Uterus (tissue), 4 donors: ENCODE measurements at places on chromosomes 3 and 15. TPM values are rescaled to one million over a fixed set of nuclear protein-coding genes. Genes with fewer than 3 reads are reported as not detected.

Gene ZIC4
- total RNA-seq = not detected

DNA sequence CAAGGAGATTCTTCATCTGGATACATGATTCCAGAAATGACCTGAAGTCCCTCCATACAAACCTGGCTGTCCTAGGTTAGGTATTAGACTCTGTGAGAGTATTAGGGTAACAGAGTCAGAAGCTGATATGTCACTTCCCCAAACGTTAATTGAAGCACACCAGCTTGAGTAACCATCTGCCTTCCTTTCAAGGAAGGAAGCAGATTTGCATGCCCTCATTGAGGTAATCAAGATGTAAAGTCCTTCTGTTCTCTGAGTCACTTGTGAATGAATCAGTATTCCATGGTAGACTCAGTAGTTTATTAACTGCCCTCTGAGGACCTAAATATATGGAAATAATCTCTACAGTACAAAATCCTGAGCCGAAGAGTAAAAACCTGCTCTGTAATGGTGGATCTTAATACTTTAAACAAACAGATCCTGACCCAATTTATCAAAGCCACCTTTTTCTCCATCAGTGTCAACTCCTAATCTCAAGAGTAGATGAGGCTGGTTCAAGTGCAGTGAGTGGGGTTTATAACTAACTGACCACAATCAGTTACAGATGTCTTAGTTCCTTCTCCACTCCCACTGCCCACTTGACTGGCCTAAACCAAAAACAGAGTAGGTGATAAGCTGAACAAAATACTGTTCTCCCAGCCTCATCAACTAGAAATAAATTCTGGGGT is 246.2 kb upstream of the CHRM5 start:
- no peak for DNase-seq
- H3K36me3 ChIP-seq = no peaks in the 10 kb centered on the region
- H3K27me3 ChIP-seq = no peaks in the 10 kb centered on the region
- H3K4me1 ChIP-seq = no peaks in the 10 kb centered on the region
- no peak overlapping the region for H3K4me3 ChIP-seq
- no peak overlapping the region for H3K27ac ChIP-seq

GRCh38 chr3:71863563-71864190 is 78.7 kb upstream of the PROK2 start:
- H3K4me3 ChIP-seq = no peak overlapping the region
- no peak for DNase-seq
- H3K4me1 ChIP-seq = no peaks in the 10 kb centered on the region
- H3K27me3 ChIP-seq = no peaks in the 10 kb centered on the region

DNA sequence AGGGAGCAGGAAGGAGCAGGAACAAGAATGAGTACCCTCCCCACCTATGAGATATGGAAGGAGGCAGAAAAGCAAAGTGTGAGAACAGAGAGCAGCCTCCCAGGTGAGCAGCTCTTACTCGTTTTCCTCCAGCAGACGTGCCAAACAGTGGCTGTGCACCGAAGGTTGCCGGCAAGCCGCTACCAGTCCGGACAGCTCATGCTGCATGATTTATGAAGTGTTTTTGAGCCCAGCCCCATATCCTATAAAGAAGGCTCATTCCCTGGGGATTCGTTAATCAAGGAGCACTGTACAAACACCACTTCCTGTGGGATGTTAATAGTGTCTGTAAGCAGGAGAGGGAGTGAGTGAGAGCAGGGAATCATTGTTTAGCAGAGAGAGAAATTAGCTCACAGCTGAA is 118.3 kb upstream of the FOXB1 start:
- H3K4me1 ChIP-seq = no peaks in the 10 kb centered on the region
- peaks cover 3% of the 10 kb centered on the region for H3K27me3 ChIP-seq
- DNase-seq = no peak
- no peaks in the 10 kb centered on the region for H3K36me3 ChIP-seq

DNA sequence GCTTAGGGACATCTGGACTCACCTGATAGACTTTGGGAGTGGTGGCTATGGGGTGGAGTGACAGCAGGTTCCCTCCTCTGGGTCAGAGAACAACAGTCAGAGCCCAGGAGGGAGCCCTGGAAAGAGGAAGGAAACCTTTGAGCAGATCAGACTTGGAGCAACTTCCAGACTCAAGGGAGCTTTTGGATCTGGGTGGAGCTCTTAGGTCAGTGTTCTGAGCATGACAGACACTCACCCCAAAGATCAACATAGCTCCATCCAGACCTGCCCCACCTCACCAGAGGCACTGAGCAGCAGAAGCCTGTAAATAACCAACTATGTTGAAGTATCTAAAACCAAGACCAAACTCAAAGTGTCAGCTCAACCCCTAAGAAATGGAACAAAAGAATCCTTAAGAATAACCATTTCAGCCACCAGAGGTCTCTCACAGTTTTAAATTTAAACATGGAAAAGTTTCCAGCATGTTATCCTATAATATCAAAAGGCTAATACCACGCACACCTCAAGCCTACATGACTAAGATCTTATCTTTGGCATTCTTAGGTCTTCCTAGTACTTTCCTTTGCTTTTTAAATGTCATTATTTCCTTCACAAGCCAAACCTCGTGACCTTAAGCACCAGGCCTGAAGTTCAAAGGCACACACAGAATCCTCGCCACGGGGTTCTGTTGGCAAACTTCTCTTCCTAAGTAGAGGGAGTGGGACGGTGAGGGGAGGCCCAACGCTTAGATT is 56.4 kb downstream of the UMPS start:
- H3K4me1 ChIP-seq = peaks cover 12% of the 10 kb centered on the region
- no peaks in the 10 kb centered on the region for H3K36me3 ChIP-seq
- H3K4me3 ChIP-seq = no peak overlapping the region

Gene HGD
- 0.98 TPM for total RNA-seq

Gene REC114
- total RNA-seq = not detected

- no peak overlapping the region for H3K4me3 ChIP-seq
- no peak for DNase-seq
- no peak overlapping the region for H3K27ac ChIP-seq
- no peaks in the 10 kb centered on the region for H3K27me3 ChIP-seq
- no peaks in the 10 kb centered on the region for H3K36me3 ChIP-seq
These were observed 156.9 kb downstream of the ATP8B4 start for GRCh38 chr15:49962044-49962602.

GRCh38 chr3:14206548-14207177 is 28.0 kb downstream of the LSM3 start:
- H3K4me3 ChIP-seq = no peak overlapping the region
- no peaks in the 10 kb centered on the region for H3K36me3 ChIP-seq
- H3K27me3 ChIP-seq = no peaks in the 10 kb centered on the region
- H3K27ac ChIP-seq = no peak overlapping the region

Gene SNTN
- not detected for total RNA-seq

Gene SLC28A1
- 0.21 TPM for total RNA-seq

GRCh38 chr3:177341736-177342419 is 144.6 kb upstream of the TBL1XR1 start:
- peaks cover 6% of the 10 kb centered on the region for H3K4me1 ChIP-seq
- no peaks in the 10 kb centered on the region for H3K36me3 ChIP-seq
- no peak for DNase-seq
- H3K27ac ChIP-seq = no peak overlapping the region

Gene HRH1
- total RNA-seq = 3.2 TPM

Gene CMTM8
- total RNA-seq = 3.3 TPM

- H3K4me1 ChIP-seq = no peaks in the 10 kb centered on the region
- DNase-seq = no peak
- H3K27ac ChIP-seq = no peak overlapping the region
- no peak overlapping the region for H3K4me3 ChIP-seq
- H3K27me3 ChIP-seq = no peaks in the 10 kb centered on the region
- no peaks in the 10 kb centered on the region for H3K36me3 ChIP-seq
These were observed 41.1 kb upstream of the ZNF148 start for GRCh38 chr3:125416235-125416634.

Gene MYEF2
- 22.3 TPM for total RNA-seq

- H3K4me1 ChIP-seq = no peaks in the 10 kb centered on the region
- no peaks in the 10 kb centered on the region for H3K36me3 ChIP-seq
- no peaks in the 10 kb centered on the region for H3K27me3 ChIP-seq
- H3K27ac ChIP-seq = no peak overlapping the region
- no peak for DNase-seq
These were observed 119.4 kb upstream of the STRIT1 start for GRCh38 chr3:155412904-155413303.

DNA sequence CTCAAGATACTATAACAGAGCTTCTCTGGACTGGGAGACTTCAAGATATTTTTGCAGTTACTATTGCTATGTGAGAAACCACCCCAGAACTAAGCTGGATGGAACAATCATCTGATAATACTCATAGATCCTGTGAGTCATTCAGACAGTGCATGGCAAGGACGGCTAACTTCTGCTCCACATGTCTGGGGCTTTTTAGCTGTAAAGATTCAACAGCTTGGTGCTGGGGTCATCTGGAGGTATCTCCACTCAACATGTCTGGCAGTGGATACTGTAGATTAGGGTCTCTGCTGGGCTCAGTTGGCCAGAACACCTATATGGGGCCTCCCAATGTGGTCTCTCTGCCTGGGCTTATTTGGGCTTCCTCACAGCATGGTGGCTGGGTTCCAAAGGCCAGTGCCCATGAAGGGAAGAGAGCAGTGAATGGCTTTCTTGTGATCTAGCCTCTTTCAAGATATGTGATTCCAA is 117.3 kb upstream of the SLC7A14 start:
- no peaks in the 10 kb centered on the region for H3K4me1 ChIP-seq
- H3K27me3 ChIP-seq = no peaks in the 10 kb centered on the region
- H3K36me3 ChIP-seq = no peaks in the 10 kb centered on the region
- H3K4me3 ChIP-seq = no peak overlapping the region

DNA sequence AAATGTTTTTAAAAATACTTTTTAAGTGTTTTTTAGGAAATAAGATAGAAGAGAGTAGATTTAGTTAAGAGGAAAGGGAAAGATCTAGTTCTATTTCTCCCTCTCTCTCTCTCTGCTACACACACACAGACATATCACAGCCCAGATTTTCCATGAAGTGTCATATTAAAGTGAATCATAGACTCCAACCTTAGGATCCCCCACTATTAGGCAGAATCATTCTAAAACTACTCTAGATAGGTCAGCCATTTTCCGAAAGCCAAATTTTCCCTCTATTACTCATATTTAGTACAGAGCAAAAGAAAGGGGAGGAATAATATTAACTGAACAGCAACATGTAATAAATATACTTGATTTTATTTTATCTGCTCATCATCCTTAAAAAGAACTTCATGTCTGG is 45.1 kb upstream of the RSL24D1 start:
- no peak for DNase-seq
- no peaks in the 10 kb centered on the region for H3K4me1 ChIP-seq
- H3K27ac ChIP-seq = no peak overlapping the region
- H3K36me3 ChIP-seq = no peaks in the 10 kb centered on the region
- no peaks in the 10 kb centered on the region for H3K27me3 ChIP-seq
- no peak overlapping the region for H3K4me3 ChIP-seq
